CD4-positive, alpha-beta T cell treated with Interleukin-21 for 1 hour (primary cell): ENCODE measurements at places on chromosomes 11 and 22.

- no peak for DNase-seq
These were observed 9.5 kb downstream of the CCDC134 start for GRCh38 chr22:41810022-41810421.

- DNase-seq = no peak
These were observed 428.0 kb downstream of the LARGE1 start for GRCh38 chr22:33492210-33492651.

DNA sequence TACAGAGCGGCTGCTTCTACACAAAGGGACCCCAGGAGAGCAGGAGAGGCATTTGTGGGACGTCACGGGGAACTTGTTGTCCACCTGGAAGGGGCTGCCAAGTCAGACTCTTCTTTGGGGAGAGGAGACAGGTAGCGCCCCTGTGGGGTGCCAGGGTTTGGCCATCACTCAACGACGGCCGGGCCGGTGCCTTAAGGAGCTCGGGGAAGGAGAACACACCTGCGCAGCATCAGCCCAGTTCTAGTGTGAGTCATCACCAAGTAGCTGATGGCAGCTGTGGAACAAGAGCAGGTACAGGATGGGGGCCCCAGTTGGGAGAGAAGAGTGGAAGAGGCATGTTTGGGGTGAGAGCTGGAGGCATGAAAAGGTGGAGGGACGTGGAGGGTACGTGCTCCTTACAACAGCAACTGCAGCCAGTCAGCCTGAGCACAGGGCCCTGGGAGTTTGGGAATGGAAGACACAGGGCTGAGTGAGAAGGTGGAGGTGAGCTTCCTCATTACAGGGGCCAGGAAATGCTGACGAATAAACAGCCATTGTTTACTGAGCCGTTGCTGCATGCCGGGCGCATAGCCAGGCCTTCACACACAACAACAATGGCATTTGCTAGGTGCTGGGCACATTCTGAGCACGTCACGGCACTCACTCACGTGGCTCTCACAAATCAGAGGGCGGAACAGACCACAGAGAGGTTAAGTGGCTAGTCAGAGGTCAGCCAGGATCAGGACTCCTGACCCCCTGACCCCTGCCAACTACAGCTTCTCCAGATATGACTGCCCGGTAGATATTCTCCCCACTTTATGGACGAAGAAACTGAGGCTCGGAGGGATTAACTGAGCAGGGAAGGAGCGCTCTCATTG, 29.1 kb upstream of the TP53I11 start:
- no peak for DNase-seq

GRCh38 chr11:111561791-111562325, 21.3 kb downstream of the LAYN start:
- DNase-seq = no peak

- no peak for DNase-seq
These were observed 112.3 kb upstream of the SORL1-AS1 start for GRCh38 chr11:121564948-121565684.

DNA sequence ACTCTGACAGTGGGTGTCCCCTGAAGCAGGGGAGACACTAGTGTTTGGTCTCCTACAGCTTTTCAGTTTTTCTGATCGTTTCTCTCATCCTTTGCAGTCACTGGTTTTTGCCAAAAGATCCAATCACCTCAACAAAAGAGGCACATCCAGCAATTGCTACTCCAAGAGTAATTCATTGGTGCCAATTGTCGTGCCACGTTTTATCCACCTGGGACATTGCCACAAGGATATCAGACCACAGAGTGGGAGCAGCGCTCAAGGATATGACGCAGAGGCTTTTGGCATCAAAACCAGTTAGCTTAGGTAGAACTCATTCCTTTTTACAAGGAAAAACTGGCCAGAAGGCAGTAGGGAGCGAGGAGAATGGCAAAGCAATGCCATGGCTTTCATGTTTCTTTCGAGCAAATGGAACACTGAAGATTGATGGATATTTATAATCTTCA, 40.9 kb upstream of the BLID start:
- no peak for DNase-seq

DNA sequence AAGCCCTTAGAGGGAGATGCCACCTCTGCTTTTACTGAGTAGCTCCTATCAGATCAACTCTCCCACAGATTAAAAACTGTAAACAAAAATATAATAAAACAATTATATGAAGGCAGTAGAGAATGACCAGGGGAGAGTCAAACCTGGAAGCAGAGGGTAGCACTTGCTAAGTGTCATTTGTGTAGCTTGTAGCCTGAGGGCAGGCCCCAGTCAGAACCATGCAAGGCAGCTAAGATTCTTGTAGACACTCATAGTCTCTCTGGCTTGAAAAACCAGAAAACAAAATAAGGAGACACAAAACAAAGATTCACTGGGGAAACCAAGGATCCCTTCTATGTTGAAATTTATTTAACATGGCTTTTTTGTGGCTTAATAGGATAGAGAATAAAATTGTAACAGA, 110.4 kb downstream of the WNT11 start:
- DNase-seq = no peak

DNA sequence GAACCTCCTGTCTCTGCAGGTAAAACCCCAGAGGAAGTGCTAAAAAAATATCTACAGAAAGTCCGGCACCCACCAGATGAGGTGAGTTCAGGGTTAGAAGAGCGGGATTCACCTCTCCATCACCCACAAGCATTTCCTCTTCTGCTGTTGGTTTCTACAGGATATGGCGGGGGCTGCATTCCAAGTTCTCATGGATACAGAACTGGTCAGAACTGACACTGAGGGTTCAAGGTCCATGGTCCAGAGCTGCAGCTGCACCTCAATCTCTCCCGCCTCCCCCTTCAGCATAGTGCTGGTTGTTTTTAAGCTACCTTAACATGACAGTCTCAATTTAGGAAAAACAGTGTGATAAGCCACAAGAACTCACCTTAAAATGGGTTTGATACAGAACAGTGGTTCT, 19.2 kb downstream of the DTX4 start:
- no peak for DNase-seq

DNA sequence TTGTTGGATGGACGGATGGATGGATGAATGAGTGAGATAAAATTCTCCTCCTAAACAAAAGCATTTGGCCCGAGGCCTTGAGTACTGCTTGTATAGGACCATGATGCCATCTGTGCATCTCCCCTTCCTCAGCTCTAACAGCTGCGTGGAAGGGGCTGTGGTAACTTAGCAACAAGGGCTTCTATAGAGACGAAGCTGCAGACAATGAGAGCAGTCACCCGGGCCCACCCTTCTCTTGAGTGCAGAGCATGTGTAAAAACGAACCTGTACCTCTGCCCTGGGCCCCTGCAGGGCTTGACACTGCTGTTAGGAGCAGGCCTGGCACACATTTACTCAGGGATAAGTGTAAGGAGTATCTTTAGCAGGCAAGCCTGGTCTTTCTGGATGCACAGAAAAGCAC, 391.5 kb downstream of the CADM1 start:
- no peak for DNase-seq

DNA sequence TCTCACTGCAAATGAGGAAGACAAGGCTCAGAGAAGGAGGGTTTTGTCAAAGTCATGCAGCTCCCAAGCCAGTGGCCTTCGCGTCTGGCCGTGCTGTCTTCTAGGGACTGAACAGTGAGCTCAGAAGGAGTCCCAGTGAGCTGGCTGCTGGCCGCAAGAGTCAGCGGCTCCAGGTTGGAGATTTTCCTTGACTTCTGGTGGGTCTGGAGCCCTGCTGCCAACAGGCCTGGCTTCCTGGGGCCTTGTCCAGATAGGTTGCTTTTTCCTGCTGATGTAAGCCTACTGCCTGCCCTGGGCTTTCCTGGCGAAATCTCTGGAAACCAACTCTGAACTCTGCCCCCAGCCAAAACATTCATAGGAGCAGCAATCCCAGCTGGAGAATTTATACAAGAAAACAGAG, 272.7 kb upstream of the CADM1 start:
- DNase-seq = no peak

DNA sequence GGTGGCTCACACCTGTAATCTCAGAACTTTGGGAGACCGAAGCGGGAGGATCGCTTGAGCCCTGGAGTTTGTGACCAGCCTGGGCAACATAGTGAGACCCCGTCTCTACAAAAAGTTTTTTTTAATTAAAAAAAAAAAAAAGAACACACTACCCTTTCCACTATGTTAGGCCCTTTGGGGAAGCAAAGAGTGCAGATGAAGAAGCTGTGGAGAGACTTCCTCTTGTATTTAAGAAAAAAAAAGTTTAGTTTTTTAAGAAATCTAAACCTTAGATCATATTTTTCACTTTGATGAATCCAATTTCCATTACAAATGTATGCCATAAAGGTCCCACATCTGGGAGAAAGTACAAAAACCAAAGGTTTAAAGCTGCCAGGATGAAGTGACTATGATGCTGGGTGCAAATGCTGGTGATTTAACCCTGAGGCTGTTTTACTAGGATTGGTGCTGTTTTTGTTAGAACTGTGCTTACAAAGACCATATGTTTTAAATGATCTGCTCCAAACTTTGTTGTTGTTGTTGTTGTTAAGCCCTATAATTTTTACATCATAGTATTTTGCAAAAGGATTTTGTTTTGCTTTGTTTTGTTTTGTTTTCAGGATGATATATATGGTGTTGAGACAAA, 28.9 kb upstream of the ACER3 start:
- DNase-seq = no peak

- no peak for DNase-seq
These were observed 30.5 kb downstream of the MRGPRD start for GRCh38 chr11:68950270-68950669.

GRCh38 chr22:30262917-30263741, 3.5 kb downstream of the OSM start:
- peak; percentile 79 for DNase-seq

- no peak for DNase-seq
These were observed 1.7 kb upstream of the CAVIN3 start for GRCh38 chr11:6321961-6322362.

GRCh38 chr11:106765469-106766258, 252.6 kb downstream of the GUCY1A2 start:
- DNase-seq = no peak
